ENCODE measurements at places on chromosomes 7 and 10. TPM values are rescaled to one million over a fixed set of nuclear protein-coding genes. Genes with fewer than 3 reads are reported as not detected.

The BNIP3 gene
- 312 TPM for total RNA-seq

The CASD1 gene
- total RNA-seq, result 93.5 TPM

The ELOVL3 gene
- not detected for total RNA-seq

The TMEM139 gene
- total RNA-seq, result 5.4 TPM

The TMEM236 gene
- 0.06 TPM for total RNA-seq

- H3K4me1 ChIP-seq, result peaks cover 26% of the 10 kb centered on the region
- peak overlapping the region; percentile 53 for H3K27ac ChIP-seq
- no peaks in the 10 kb centered on the region for H3K27me3 ChIP-seq
- DNase-seq, result no peak
- no peaks in the 10 kb centered on the region for H3K36me3 ChIP-seq
Measured at GRCh38 chr10:24311888-24312287, 103.0 kb downstream of the KIAA1217 start.
